ENCODE measurements at places on chromosomes 13 and 19. TPM values are rescaled to one million over a fixed set of nuclear protein-coding genes. Genes with fewer than 3 reads are reported as not detected.

Gene GPC6
- 5.1 TPM for total RNA-seq

Gene CAMSAP3
- 4.8 TPM for total RNA-seq

Gene KL
- total RNA-seq: 0.02 TPM

Gene NAPA
- total RNA-seq: 100 TPM

Gene GDF15
- total RNA-seq: 10.6 TPM

Gene MBD3L3
- not detected for total RNA-seq

Gene DNAAF3
- 4.6 TPM for total RNA-seq

Gene NANOS3
- total RNA-seq: 2.1 TPM

Data from A549 treated with AZD2906 at 1 μM for 4 hours (cell line).